ENCODE measurements at places on chromosomes 5 and 9.

DNA sequence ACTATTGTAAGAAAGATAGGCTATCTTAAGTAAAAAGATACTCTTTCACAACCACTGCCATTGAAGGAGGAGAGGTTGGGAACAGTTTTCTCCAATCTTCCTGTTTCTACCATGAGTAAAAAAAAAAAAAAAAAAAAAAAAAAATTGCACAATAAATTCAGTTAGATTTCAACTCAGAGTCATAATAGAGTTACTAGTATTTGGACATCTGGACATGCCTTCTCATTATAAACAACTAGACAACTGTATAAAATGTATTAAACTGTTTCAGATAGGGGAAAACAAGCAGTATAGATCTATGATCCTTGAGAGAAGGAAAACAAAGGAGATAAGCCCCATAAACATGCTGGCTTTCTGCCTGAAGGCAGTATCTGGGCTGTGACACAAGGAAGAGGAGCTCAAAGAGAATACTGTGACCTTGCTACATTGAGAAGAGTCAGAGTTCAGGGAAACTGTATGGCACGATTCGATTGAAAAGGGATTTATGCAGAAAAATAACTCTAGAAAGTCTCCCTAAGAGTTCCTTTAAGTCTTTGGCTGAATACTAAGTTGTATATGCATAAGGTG is 249.2 kb upstream of the POU5F2 start:
- DNase-seq = no peak

DNA sequence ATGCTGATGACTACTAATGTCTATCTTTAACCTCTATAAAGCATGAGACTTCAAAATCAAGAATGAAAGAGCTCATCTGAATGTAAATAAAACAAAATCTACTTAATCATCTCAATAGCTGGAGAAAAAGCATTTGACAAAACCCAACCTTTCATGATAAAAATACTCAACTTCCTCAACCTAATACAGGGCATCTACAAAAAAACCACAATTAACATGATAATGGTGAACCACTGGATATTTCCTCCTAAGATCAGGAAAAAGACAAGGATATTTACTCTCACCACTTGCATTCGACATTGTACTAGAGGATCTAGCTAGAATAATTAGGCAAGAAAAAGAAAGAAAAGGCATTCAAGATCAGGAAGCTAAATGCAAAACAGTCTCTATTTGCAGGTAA is 49.3 kb downstream of the FAM169A start:
- DNase-seq = no peak

GRCh38 chr9:23041466-23041865 is 594.8 kb downstream of the DMRTA1 start:
- no peak for DNase-seq

DNA sequence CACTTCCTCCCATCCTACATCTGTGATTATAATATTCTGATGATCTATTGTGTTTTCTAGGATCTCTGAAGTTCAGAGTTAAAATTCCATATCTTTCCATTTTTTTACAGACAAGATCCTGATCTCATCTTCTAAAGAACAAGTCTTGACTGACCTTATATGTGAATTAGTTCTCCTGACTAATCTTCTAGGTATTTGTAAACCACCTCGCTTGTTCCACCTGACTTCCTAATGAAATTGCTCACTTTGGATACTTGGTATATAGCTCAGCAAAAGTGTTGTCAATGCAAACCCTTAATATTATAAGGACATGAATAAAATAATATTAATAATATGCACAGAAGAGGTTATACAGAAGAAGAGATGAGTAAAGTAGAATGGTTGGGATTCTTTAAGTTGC is 68.2 kb upstream of the NR4A3 start:
- peak; percentile 87 for DNase-seq

DNA sequence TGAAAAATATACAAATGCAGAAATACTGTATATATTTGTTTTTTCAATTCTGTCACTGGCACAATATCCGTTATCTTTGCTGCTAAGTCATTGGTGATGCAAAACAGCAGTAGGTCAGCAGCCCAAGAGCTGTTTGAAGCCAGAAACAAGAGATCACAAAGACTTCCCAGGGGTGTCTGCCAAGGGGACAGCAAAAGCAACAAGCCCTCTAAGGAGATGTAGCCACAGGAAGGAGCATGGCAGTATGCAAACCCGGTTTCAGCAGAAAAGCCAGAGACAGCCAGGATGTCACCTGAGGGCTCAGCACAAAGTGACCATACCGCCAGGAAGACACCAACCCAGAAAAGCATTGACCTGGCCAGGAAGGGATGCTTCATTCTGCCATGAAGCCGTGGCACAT is 241.5 kb downstream of the ARRDC3 start:
- no peak for DNase-seq

DNA sequence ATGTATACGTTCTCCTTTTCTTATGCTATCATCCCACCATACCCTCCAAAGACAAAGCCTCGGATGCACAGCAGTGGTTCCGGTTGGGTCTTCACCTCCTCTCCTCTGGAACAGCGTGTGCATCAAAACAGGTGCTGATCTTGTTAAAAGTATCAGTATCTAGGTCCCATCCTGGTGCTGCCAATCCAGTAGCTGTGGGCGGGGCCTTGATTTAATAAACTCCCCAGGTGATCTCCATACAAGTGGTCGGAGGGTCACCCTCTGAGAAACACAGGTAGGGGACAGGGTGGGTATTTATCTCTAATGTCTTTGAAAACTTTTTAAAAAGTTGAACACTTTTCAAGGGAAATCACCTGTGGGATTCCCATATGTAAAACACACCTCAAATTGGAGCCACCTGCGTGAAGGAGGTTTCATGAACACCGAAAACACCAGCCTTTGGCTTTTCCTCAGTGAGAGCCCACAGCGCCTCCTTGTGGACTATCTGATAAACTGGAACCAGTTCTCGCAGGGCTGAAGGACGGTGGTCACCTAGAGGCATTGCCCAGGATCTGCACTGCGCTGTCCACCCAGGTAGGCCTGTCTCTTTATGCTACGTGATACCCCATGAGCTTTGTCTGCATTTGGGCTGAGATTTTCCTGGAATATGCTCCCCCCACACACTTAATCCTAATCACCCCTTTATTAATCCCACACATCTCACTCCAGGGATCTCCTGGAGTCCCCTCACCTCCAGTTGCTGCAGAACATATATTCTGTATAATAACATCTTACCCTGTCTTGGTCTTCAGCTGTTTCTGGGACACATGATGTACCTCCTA is 80.5 kb upstream of the EPB41L4B start:
- peak; percentile 43 for DNase-seq

DNA sequence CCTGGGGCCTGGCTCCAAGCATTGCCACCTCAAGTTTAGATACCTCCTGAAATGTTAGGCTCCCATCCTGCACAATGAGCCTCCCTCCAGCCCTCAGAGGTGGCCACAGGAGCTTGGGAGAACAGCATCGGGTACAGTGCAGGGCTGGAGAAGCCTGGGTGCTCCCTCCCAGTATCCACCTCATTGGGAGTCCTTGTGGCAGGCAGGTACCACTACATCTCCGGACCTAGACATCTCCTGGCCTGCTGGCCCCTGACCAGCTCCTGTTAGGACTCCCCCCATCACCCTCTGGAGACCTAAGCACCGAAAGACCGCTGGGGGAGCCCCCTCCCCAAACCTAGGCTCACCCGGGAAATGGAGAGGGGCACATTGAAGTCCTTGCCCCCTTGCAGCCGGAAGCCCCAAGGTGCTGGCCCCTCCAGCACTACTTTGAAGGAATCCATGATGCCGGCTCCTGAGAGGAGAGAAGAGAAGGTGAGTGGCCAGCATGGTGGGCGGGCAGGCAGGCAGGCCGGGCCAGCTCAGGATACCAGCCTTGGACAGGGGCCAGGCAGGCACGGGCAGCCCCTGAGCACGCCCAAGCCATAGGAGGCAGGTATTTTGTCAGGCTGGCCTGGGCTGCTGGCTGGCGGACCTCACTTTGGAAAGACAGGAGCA is 1.2 kb downstream of the PDLIM7 start:
- DNase-seq = peak; percentile 52

- no peak for DNase-seq
These were observed 83.6 kb downstream of the SNX24 start for GRCh38 chr5:122929001-122929400.
